ENCODE measurements at places on chromosomes 3 and 15.

DNA sequence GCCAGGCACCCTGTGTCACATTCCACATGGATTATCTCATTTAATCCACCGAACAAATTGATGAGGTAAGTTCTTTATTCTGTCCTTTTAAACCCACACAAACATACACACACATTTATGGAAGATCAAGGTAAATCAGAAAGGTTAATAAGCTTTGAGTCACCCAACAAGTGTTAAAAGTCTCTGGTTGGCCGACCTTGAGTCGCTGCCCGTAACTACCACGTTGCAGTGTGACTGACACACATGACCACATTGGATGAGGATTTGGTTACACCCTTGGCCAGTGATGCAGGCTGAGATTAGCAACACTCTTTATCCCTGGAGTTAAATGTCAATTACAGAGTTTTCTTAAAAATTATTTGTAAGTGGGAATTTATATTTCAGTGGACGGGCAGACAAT is 19.2 kb downstream of the FOXP1 start:
- DNase-seq = no peak

GRCh38 chr3:13414040-13414729 is 5.9 kb downstream of the NUP210 start:
- no peak for DNase-seq

- no peak for DNase-seq
Measured at GRCh38 chr3:128242818-128243601, 89.7 kb downstream of the EEFSEC start.

DNA sequence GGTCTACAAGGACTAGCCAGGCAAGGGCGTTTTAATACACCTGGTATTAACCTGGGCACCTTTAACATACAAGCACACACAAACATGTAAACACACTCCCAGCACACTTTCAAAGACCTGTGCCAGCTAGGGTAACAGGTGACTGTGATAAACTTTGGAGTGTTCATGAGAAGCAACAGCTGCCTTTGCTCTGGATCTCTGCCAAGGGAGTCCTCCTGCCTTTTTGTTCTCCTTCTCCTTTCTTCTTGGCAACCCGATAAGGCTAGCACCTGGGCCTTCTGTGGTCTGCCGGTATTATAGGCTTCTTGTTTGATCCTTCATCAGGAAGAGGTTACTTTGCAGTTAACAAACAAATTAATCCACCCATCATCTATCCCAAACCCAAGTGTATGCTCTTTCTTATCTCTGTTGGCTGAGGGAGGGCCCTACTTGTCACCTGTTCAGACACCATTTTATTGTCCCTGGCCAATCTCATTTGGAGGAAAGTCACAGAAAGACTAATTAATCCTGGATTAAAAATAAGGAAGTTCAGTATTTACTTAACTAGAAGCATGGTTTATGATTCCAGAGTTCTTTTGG is at the start of gene RETNLB:
Gene RETNLB (minus strand): TSS at position 7 of the 579 bp plus-strand sequence. CDS start 225 bp downstream, outside the sequence.
- no peak for DNase-seq

DNA sequence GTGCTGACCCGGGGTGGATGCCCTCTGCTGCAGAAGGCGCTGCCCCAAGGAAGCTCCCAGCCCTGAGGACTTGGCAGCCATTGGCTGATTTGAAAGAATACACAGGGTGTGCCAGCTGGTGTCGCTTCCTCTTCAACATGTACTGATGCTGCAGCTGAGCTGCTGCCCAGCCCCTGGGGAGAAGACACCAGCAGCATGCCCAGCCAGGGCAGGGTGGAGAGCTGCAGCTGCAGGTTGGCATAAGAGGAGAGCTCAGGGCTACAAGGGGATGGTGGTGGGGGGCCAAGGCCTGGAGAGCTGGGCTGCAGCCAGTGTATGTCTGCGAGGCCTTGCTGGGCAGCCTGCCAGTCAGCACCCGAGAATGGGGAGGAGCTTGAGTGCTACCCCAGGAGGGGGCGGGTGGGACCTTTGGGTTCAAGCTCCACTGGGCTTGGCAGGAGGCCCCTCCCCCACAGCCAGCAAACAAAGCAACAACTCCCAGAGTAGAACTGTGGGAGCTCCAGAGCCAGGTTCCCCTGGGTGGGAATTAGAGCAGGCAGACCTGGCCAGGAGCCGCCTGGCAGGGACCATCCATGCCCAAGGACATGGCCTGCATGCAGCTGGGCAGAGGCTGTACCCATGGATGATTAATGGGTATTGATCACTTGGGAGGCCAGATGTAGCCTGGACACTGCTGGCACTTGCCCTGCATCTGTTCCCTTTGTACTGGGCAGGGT is 9.2 kb upstream of the SEMA4B start:
- DNase-seq = peak; percentile 75

DNA sequence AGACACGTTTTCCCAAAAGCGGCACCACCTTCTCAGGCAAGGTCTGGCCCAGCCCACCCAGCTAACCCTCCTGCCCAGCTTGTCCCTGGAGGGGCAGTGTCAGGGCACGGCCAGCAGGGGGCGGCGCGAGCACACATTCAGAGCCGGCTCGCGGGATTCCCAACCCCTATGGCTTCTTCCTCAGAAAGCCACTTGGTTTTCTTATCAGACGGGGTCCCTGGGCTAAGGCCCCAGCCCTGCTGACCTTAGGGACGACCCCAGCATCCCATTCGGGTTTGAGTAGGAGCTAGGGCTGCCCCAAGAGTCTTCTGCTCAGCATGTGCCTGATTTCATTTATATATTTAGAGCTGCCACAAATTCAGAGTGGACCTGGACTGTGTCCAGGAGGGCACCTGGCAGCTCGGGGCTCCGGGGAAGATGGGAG is 14.5 kb downstream of the RLBP1 start:
- peak; percentile 47 for DNase-seq

DNA sequence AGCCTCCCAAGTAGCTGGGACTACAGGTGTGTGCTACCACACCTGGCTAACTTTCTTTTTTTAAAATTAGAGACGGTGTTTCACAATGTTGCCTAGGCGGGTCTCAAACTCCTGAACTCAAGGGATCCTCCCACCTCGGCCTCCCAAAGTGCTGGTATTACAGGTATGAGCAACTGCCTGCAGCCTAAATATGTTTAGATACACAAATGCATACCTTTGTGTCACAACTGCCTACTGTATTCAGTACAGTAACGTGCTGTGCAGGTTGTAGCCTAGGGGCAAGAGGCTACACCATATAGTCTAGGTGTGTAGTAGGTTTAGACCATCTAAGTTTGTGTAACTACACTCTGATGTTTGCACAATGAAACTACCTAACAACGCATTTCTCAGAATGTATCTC is 9.5 kb upstream of the PAK6 start:
- DNase-seq = no peak

DNA sequence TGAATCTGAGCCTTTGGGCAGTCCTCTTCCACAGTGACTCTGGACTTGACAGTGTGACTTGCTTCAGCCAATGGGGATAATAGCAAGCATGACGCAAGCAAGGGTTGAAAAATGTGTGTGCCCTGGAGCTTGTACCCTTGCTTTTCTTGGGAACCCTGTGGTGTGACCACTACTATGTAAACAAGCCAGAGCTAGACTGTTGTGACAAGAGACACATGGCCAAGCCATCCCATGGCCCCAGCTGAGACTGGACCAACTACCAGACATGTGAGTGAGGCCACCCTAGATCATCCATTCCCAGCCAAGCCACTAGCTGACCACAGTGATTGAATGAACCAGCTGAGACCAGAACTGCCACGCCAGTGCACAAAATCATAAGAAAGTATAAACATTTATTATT is 11.8 kb downstream of the MYO1E start:
- DNase-seq = no peak

DNA sequence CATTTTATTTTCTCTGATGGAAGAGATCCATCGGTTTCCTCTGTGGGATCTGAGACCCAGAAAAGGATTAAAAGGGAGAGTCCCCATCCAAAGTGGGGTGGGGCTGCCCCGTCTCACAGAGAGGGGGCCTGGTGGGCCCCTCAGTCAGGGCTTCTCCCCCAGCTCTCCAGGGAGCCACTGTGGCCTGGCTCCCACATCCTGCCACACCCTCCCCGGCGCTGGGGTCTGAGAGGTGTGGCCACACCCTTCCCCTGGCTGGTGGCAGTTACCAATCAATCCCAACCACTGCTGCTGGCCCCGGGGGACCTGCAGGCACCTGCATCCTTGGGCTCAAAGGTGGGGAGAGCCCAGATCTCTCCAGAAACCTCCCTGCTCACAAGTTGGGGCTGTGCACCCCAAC is 161.8 kb upstream of the IQSEC1 start:
- no peak for DNase-seq

DNA sequence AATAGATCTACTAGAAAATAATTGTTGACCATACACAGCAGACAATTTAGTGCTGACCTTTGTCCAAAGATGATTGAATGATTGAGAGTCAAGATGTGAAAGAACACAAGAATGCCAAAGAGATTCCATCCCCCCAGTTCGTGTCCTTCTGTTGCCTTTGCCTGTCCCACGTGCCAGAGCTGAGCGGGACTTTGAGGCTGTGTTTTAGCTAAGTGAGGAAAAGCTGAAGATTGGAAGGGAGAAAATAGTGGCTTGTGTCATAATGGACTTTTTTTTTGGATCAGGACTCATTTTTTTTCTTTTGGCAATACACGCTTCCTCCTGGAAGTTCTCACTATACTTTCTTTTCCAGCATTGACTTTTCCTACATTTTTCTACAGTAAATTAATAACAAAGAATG is 206.6 kb upstream of the MDFIC2 start:
- DNase-seq = no peak

- no peak for DNase-seq
Measured at GRCh38 chr3:46545818-46546630, 20.1 kb downstream of the LRRC2 start.
